ENCODE measurements at places on chromosomes 3 and 15.

DNA sequence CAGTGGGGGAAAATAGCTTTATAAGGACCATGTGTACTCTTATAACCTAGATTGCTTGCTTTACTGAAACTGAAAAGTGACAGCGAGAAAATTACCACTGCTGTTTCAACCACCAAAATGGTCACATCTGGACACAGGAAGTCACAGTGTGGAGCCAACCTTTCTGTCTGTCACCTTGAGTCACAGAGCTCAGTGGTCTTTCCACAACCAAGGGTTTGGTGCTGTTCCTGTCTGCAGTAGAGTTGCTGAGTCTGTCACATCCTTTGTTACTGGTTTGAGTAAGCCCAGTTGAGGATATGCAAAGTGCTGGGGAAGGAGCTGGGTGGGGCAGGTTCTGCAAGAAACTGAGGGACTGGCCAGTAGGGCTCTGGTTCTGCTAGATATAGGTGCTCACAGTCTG is 139.1 kb upstream of the EIF1B start:
- no peak for DNase-seq

DNA sequence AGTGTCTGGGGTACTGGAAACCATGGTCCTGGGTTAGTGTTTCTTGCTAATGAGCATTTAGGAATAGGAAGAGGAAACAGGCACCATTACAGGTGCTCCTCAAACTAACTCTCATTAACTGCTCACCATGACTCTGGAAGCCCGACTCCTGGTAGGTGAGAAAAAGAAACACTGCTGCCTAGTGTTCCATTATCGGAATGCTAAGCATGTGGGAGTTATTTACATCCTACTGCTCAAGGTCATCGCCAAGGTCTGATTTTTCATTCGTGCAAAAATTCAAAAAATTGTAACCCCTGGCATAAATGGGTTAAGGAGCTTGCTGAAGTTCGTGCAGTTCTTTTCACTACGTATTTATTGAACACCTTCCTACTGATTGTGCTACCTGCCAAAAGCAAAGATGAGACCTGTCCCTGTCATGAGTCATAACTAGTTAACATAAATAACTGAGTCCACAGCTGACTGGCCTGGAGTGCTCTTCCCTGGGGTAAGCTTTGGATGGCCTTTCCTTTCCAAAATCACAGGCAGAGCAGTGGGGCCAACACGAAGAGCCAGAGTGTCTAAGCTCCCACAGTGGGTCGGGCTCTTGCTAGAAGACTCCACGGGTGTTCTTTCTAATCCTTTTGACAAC is 22.7 kb upstream of the PAQR5 start:
- no peak for DNase-seq

DNA sequence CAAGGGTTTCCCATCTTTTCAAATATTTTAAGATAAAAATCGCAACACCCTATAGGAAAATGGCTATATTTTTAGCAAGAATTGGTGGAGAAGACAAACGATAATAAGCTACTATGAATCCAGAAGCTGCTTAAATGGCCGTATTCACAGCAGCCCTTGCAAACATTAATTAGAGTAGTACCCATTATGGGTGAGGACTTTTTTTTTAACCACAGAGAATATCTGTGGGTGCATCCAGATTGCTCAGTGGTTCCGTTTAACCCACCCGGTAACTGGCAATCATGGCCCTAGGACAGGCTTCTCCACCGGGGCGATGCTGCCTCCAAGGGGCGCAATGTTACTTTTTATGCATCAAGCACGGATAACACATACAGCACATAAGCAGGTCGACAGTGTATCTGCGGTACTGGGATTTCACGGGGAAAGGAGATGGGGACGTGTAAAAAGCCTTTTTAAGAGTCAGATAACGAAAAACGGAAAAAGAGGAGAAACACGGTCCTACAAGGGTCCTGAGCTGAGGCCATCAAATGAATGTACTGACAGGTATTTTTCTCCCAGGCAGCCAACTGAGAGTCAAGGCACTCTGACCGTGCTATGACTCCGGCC is 968 bp upstream of the TMEM266 start:
- no peak for DNase-seq

- DNase-seq: no peak
Measured at GRCh38 chr15:90782442-90782841, 65.3 kb downstream of the BLM start.

DNA sequence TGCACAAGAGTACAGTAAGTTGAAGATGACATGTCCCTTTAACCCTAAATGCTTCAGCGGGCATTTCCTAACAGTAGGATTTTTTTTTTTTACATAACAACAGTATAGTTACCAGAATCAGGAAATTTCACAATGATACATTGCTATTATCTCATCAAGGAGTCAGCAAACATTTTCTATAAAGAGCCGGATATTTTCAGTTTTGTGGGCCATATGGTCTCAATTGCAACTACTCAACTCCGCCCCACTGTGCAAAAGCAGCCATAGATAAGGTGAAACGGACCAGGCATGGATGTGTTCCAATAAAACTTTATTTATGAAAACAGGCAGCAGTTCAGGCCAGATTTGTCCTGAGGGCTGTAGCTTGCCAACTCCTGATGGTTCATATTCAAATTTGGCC is 130.6 kb downstream of the SMAD6 start:
- DNase-seq: no peak

GRCh38 chr3:138463724-138464490 is 29.5 kb downstream of the ESYT3 start:
- DNase-seq: no peak

All from activated gamma-delta T cell treated with anti-CD3 and anti-CD28 coated beads, Interleukin-2, amount 50 U/mL, for 16 hours (primary cell).